ENCODE measurements at places on chromosomes 2 and 18.

DNA sequence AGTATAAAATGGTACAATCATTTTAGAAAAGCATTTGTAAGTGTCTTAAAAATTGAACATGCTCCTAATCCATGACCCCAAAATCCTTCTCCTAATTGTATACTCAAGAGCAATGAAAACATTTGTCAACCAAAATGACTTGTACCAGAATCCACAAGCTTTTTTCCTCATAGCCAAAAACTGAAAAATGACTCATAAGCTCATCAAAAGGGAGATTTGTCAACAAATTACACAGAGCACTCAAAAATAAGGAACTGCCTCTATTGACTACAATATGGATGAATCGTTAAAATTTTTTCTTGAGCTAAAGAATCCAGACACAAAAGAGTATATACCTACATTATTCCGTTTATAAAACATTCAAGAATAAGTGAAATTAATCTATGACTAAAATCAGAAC, 544.8 kb downstream of the ARHGAP15 start:
- DNase-seq: no peak

GRCh38 chr2:102103284-102103683, 39.3 kb upstream of the IL1R1 start:
- no peak for DNase-seq

DNA sequence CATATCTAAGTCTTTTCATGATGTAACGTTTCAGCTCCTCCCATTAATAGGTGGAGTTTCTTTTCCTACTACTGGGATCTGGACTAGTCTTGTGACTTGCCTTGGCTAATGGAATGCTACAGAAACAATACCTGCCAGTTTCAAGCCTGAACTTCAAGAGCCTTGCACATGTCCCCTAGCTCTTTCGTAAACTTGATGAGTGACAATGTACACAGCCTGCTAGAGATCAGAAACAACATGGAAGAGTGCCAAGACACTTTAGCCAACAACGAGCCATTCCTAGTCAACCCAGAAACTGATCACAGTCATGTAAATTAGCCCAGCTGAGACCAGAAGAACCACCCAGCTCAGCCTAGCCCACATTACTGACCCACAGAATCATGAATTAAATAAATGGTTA, 24.8 kb upstream of the STK39 start:
- no peak for DNase-seq

DNA sequence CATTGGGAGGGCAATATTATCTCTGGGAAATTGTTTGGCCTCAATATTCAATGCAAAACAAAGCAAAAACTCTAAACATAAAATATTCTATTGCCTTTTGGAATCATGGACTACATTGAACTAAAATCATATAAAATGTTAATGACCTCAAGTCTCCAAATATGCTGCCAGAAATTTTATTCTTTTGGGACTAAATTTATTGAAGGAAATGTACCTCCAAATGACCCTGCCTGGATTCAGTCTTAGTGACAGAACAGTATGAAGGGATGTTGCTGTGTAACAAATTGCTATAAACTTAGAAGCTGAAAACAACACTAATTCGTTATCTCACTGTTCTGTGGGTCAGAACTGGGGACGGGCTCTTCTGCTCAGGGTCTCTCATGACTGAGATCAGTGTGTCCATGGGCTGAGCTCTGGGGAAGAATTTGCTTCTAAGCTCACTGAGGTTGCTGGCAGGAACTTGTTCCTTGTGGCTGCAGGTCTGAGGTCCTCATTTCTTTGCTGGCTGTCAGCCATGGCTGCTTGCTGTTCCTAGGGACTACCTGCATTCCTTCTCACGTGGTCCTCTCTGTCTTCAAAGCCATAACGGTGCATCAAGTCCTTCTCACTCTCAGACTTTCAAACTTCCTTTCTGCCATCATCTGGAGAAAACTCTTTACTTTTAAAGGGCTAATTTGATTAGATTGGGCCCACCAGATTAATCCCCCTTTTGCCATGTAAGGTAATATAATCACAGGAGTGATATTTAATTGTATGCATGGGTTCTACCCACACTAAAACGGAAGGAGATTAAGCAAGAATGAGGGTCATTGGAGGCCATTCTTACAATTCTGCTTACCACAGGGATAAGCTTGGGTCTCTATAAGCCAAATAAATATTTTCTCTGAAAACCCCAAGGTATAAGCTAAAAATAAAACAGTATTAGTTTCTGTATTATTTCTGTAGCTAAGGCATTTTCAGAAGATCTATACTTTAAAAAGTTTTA, 149.0 kb downstream of the ADCYAP1 start:
- DNase-seq: no peak

- no peak for DNase-seq
Observed at GRCh38 chr2:220855296-220855695, 716.8 kb downstream of the EPHA4 start.

GRCh38 chr2:197234671-197235191, 75.8 kb downstream of the ANKRD44 start:
- DNase-seq: no peak

Measured in activated CD8-positive, alpha-beta memory T cell treated with anti-CD3 and anti-CD28 coated beads for 24 hours (primary cell).